Activated effector memory CD4-positive, alpha-beta T cell treated with Interleukin-2 at 50 U/mL for 16 hours (primary cell): ENCODE measurements at places on chromosomes 16 and 17.

DNA sequence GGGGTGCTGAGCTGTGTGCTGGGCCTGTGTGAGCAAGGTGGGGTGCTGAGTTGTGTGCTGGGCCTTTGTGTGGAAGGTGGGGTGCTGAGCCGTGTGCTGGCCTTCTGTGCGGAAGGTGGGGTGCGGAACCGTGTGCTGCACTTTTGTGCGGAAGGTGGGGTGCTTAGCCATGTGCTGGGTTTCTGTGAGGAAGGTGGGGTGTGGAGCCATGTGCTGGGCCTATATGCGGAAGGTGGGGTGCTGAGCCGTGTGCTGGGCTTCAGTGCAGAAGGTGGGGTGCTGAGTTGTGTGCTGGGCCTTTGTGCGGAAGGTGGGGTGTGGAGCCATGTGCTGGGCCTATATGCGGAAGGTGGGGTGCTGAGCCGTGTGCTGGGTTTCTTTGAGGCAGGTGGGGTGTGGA, 555.4 kb upstream of the EEF2KMT start:
- DNase-seq, result no peak

GRCh38 chr17:27457731-27458523, 1.7 kb downstream of the KSR1 start:
- DNase-seq, result no peak

GRCh38 chr16:76446251-76446650, 169.1 kb downstream of the CNTNAP4 start:
- DNase-seq, result no peak

DNA sequence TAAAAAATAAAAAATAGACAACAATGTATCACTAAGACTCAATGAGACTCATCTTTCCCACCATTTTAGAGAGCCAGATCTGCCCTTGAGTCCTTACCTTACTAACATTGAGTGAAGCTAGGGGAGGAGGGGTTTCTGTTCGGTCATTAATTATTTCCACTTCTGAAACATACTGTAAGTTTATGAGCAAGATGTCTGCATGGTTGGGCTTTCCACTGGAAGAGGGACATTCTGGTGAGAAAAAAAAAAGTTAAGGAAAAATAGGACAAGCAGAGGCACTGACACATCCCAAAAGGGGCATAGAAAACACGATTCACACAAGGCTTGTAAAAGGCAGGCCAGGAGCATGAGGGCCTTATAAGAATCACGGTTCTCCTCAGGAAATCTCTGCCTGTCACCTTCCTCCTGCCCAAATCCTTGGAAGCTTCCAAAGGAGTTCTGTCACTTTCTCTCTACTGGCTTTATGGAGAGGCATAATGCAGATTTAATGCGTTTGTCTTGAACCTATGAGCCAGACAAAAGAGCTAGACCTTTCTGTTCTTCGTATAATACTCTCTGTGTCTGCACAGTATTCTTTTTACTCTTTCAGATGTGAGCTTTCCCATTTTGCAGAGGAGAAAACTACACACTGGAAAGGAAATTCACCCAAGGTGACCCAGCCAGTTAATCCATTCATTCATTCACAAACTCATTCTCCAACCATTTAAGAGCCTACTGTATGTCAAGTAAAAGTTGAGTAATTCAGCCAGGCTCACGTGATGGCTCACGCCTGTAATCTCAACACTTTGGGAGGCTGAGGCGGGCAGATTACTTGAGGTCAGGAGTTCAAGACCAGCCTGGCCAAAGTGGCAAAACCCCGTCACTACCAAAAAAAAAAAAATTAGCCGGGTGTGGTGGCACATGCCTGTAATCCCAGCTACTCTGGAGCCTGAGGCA, 2.5 kb downstream of the LSM12 start:
- no peak for DNase-seq

DNA sequence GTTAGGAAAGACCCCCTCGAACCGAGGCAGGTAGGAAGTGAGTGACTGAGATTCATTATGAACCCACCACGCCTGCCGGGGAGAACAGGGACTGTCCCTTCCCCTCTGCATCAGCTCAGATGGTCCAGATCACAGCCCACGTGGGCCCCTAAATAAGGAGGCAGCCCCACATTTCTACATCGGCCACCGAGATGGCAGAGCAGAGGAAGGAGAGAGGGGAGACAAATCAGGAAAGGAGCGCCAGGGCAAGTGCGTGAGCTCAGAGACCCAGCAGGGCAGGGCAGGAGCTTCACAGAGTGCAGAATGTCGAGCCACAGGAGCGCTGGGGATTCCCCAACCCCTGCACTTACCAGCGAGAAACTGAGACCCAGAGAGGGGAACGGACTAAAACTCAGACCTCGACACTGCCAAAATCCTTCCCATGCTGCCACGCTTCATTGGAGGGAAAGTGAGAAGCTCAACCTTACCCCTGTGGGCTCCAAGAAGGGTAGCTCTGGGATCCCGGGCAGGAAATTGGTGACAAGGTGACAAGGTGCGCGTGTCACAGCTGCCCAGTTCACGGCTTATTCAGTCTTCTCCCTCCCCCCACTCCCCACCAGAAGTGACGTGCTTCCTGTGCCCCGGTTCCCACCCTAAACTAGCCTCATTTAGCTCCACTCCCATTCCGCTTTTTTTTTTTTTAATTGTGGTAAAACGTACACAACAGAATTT, at the start of gene ICAM2:
Gene ICAM2, minus strand, starts transcription at position 578 of the 711 bp plus-strand sequence. CDS start 13,942 bp downstream, outside the sequence.
- peak; percentile 87 for DNase-seq

GRCh38 chr16:359067-359763, 6.7 kb upstream of the AXIN1 start:
- no peak for DNase-seq

- DNase-seq, result no peak
These were observed 140.8 kb upstream of the CHMP6 start for GRCh38 chr17:80850817-80851216.

- DNase-seq, result no peak
These were observed 266.7 kb downstream of the SOX9 start for GRCh38 chr17:72387487-72387886.

DNA sequence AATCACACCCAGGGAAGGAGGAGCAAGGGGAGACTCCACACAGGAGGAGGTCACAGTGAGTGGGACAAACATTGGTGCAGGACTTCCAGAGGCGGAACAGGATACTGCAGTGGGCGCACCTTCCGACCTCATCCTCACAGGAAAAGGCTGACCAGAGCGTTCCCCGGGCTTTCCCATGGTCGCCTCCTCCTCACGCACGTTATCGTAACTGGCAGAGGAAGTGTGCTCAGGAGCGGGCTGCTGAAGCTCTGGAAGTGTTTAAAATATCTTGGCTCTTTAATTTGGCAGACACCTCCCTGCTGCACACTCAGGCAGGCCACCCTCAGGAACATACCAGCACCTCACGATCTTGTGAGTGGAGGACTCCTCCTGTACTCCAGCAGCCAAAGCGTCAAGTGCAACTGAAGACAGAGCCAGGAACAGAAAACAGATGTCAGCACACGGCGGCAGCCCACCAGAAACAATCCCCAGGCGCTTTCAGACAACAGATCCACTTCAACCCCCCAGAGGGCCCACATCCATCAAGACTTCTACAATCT, 17.5 kb downstream of the FANCA start:
- no peak for DNase-seq

- no peak for DNase-seq
These were observed 63.7 kb downstream of the RPTOR start for GRCh38 chr17:80608326-80608725.

GRCh38 chr16:27110524-27110896, 43.8 kb downstream of the C16orf82 start:
- DNase-seq, result no peak
